ENCODE measurements at places on chromosomes 4 and X.

DNA sequence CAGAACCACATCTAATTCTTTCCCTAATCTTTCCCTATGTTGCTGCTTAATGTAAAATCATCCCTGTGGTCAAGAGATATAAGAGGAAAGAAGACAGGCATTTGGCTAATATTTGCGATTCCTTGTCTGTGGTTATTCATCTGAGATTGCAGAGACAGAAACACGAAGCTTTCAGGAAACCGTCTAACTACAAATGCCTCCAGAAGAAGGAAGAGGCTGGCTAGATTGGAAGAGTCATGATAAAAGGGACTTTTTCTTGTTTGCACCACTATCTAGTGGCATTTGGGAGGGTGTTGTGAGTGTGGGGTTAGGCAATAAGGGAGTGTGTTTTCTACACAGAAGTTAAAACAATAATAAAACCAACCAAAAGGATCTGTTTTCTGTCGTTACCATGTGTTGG, 43.9 kb downstream of the TMEM154 start:
- no peak for DNase-seq

DNA sequence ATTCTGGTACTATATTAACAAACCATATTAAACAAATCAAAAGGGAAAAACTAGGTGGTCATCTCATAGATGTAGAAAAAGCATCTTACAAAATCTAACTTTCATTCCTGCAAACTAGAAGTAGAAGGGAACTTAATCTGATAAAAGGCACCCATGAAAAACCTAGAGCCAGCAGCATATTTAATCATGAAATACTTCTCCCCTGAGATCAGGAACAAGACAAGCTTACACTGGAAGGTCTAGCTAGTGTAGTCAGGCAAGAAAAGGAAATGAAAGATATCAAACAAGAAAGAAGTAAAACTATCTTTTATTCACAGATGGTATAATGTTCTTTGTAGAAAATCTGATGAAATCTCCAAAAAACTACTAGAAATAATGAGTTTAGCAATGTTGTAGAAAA, 41.2 kb downstream of the ATP10D start:
- DNase-seq, result no peak

DNA sequence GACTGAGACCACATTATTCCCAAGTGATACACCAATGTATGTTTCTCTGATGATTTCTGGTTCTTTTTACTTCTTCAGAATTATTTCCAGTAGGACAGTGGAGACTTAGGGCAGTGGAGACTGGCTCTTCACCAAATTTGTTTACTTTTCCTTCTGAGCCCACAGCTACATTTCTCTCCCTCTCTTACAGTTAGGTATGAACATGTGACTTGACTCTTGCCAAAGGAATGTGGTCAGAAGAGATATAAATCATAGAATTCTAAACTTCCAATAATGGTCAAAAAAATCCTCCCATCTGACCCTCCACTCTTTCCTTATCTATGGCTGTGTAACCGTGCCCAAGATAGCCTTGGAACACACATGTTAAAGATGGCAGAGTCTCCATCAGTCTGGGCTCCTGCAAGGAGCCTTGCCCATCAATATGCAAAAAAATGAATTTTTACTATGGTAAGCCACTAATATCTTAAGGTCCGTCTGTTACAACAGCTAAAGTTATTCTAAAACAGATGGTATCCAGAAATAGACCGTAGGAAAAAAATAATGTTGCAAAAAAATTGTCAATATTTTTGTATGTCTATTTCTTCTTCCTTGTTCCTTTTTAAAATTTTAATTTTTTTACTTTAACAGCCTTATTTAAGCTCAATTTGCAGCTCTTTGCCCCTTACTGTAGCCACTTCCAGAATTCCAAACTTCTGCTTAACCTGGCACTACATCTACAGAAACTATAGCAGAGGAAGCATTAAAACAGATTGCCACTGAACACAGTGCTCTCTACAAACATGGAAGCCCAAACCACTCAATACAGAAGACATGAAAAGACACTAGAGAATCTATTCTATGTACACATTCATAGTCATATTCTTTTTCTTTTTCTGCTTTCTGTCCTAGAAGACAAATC, 260.7 kb downstream of the COL25A1 start:
- DNase-seq, result no peak

DNA sequence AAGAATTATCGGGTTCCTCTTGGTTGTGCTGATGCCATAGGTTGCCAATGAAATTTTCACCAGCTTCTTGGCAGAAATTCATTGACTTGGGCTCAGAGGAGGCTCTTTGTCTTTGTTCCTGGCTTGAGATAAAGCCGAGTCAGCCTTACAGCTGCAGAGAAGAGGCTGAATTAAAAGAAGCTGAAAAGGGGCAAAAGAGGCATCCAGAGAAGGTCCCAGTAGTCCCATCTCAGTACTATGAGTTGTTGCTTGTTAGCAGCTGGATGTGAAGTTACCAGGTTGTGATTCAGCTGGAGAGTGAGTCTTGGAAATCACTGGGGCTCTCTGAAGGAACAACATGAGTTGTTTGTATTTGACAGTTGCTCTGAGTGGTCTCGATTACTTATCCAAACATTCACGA, 59.7 kb downstream of the SMAD1 start:
- DNase-seq, result no peak

GRCh38 chrX:118976599-118977340, 2.4 kb downstream of the LONRF3 start:
- DNase-seq, result no peak

- DNase-seq, result no peak
Measured at GRCh38 chr4:157818946-157819692, 353.7 kb downstream of the GASK1B start.

DNA sequence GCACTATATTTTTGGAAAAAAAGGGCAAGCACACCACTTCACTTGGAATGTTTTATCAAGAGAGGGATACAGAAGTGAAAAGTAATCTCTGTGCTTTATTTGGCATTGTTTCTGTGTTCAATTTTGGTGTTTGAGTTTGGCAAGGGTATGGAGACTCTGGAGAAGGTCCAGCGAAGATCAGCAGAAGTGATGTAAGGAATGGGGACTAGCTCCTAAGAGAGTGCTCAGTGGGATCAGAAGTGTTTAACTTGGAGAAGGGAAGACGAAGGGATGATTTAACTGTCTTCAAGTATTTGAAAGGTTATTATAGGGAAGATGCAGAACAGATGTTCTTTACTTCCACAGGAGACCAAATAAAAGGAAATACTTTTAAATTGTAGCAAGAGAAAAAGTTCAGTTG, 74.3 kb downstream of the CFAP299 start:
- DNase-seq, result no peak

DNA sequence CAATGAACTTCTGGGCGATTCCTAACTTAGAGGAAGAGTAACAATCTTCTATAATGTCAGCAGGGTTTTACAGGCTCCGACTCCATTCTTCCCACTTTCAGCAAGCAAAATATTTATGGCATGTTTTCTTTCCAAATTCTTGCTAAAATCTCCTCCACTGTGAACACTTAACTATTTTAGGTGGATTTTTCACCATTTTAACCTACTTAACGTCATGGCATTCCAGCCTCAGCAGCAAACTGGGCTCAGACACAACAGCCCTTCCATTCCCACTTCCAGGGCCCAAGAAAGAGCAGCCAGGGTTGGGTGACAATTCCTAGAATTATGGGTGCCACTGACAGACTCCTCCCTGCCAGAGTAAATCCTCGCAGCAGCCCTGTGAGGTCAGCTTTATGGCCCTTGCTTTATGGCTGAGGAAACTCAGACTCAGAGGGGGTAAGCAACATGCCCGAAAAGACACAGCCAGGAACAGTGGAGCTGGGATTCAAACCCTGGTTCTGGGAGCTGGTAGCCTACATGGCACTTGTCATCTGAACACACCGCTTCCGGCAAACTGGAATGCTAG, 112.8 kb upstream of the MAP3K15 start:
- no peak for DNase-seq

DNA sequence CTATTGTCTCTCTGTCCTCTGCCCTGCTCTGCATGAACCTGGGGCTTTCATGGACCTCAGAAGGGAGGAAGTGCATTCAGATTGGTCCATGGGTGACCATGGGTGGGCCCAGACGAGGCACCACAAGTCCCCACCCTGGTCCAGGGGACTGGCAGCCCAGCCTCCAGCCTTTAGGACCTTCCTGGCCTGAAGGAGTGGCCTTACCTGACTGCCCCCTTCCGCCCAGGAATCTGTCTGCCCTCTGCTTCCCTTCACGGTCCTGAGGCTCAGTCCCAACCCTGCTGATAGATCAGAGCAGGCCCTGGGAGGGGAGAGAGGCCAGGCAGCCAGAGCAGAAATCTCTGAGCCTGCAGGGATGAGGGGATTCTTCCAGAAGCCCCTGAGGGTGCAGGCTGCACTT, 455.4 kb downstream of the PCDH18 start:
- no peak for DNase-seq

GRCh38 chrX:107736781-107737531, 38.6 kb downstream of the TSC22D3 start:
- no peak for DNase-seq

DNA sequence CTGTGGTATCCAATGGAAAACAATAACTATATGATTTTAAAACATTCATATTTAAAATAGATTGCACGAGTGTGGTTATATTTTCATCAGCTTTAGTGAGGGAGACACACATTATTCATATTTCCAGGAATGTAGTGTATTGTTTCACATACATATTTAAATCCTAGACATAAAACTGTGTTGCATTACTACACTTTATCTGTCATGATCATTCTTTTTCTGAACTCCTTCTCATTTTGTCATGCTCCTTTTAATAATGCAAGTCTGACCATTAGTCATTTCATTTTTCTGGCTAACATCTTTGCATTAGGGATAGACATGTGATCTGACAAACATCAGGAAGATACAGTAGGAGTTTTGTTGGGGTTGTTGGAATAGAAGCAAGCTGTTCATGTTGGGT, 1382.7 kb downstream of the PCDH7 start:
- DNase-seq, result no peak

DNA sequence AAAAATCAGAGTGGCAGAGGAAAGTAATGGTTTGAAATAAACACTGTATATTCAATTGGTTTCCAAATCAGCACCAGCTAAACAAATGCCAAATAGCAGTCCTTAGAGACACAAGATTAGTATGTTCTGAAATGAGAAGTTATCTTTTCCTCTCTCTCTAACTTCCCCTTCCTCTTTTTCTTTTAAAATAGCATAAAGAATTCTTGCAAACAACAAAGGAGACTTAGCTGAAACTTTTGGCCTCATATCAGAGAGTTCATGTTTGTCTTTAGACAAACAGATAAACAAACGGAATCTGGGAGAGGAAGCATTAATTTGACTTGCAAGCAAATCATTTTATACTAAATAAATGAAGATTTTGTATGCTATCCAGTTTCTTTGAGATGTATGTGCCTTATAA, 399.0 kb downstream of the GBA3 start:
- DNase-seq, result no peak

DNA sequence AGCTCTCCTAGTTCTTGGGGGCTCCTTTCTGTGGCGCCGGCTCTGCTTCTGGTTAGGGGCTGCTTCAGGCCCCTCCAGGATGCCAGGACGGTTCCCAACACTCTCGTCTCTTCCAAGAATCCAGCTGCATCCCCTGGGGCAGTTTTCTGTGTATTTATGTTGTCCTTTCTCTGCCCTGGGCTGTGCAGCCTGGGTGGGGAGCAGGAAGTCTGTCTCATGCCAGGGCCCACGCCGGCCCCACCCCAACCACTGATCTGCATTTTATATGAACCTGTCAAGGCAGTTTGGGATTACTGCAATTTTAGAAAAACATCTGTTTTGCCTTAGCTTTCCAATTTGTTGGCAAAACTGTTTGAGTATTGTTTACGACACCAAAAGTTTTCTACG, 14.6 kb downstream of the CTBP1 start:
- no peak for DNase-seq

DNA sequence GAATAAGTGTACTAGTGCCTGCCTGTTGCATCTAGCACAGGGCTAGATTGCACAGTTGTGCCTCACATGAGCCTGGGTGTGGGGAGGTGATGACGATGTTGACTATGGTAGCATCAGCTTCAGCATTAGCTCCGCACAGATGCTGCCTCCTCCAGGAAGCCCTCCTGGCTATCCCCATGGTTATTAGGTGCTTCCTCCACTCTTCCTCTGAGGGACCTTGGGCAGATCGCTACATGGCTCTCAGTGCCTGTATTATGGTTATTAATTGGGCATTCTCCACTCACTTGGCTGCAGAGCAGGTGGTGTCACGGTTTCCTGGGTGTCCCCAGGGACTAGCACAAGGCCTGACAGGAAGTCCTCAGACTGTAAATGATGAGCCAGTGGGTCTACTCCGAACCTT, 325.6 kb downstream of the ARHGAP10 start:
- no peak for DNase-seq

GRCh38 chrX:151391722-151392121, 5.3 kb upstream of the VMA21 start:
- no peak for DNase-seq
